ENCODE measurements at places on chromosomes 4 and X.

GRCh38 chr4:127634181-127634580 lies 1.4 kb downstream of the INTU start:
- H3K4me3 ChIP-seq, result no peak overlapping the region
- peaks cover 2% of the 10 kb centered on the region for H3K4me1 ChIP-seq
- no peaks in the 10 kb centered on the region for H3K36me3 ChIP-seq
- H3K27ac ChIP-seq, result no peak overlapping the region
- H3K27me3 ChIP-seq, result no peaks in the 10 kb centered on the region
- DNase-seq, result peak; percentile 84

- H3K4me1 ChIP-seq, result no peaks in the 10 kb centered on the region
- no peak overlapping the region for H3K4me3 ChIP-seq
- no peaks in the 10 kb centered on the region for H3K36me3 ChIP-seq
- H3K27me3 ChIP-seq, result no peaks in the 10 kb centered on the region
These were observed 73.5 kb upstream of the ZFP42 start for GRCh38 chr4:187921946-187922623.

GRCh38 chr4:5894266-5894665 lies 1.4 kb upstream of the CRMP1 start:
- no peak for DNase-seq
- H3K4me3 ChIP-seq, result no peak overlapping the region
- no peaks in the 10 kb centered on the region for H3K36me3 ChIP-seq
- peaks cover 56% of the 10 kb centered on the region for H3K27me3 ChIP-seq
- H3K4me1 ChIP-seq, result no peaks in the 10 kb centered on the region
- H3K27ac ChIP-seq, result no peak overlapping the region

GRCh38 chrX:10085223-10085622 lies 71.6 kb upstream of the CLCN4 start:
- no peak for DNase-seq
- peaks cover 14% of the 10 kb centered on the region for H3K36me3 ChIP-seq
- H3K4me1 ChIP-seq, result peaks cover 3% of the 10 kb centered on the region
- H3K4me3 ChIP-seq, result no peak overlapping the region

DNA sequence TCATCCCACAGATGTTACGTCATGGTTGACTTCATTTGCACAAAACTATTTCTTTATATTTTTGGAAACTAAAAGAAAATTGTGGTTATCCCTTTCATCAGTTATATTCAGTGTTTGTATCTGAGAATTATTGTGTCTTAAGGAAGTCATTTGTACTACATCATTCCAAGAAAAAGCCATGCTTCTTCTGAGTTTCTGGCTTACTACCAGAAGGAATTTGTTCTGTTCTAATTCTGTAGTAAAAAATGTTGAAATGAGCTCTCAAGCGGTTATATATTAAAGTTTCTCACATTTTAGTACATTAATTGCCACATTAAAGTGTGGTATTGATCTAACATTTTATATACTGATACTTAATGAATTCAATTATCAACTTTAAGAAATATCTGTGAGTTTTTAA lies 1844.5 kb downstream of the PCDH7 start:
- no peaks in the 10 kb centered on the region for H3K27me3 ChIP-seq
- no peaks in the 10 kb centered on the region for H3K36me3 ChIP-seq
- H3K27ac ChIP-seq, result no peak overlapping the region
- H3K4me3 ChIP-seq, result no peak overlapping the region
- no peak for DNase-seq
- peaks cover 2% of the 10 kb centered on the region for H3K4me1 ChIP-seq

DNA sequence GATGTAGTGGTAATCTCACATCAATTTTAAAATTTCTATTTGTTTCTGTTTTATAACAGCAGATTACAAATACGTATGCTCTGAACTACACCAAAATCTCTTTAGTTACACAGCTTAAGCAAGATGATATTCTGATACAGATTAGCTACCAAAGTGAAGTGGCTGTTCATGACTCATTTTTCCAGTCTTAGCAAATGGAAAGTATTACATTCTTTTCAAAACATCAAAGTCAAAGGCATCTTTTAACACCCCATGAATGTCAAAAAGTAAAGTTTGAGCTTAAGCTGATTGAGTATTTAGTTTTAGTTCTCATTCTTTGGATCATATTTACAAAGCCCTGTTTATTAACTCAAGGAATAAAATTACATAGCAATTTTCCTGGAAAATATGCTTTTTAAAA lies 6.6 kb upstream of the HPGDS start:
- H3K27ac ChIP-seq, result no peak overlapping the region
- H3K36me3 ChIP-seq, result no peaks in the 10 kb centered on the region
- no peak for DNase-seq
- no peaks in the 10 kb centered on the region for H3K27me3 ChIP-seq

Data from trophoblast cell (in vitro differentiated cells and primary cell).